ENCODE measurements at places on chromosomes 1 and 21. TPM values are rescaled to one million over a fixed set of nuclear protein-coding genes. Genes with fewer than 3 reads are reported as not detected.

The OPTC gene
- total RNA-seq = not detected

The SYT2 gene
- under 0.01 TPM for total RNA-seq

The PLD5 gene
- total RNA-seq = not detected

The LCE7A gene
- not detected for total RNA-seq

The RNU1-3 gene
- total RNA-seq = under 0.01 TPM

The VANGL1 gene
- total RNA-seq = 29.0 TPM

The C1orf141 gene
- total RNA-seq = not detected

The GBP7 gene
- not detected for total RNA-seq
